ENCODE measurements at places on chromosomes 3 and 15.

- no peak for DNase-seq
These were observed 559.9 kb upstream of the GOLIM4 start for GRCh38 chr3:168655611-168656010.

DNA sequence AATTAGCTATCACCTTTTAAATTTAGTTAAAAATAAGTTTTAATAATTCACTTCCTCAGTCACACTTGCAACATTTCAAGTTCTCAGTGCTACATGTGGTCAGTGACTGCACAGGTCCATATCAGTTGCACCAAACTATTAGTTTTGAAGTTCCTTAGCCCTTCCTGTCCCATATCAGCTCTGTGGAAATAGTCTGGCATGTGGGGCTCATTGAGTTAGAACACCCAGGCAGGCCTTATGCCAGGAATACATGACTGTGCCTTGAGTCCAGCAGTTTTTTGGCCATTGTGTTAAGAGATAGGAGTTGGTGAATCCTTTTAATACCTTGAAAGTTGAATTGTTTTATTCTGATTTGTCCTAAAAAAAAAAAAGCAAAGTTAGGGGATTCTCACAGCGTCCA is 153.7 kb upstream of the BFSP2 start:
- DNase-seq: no peak

- no peak for DNase-seq
These were observed 69.8 kb downstream of the SSUH2 start for GRCh38 chr3:8574670-8575322.

- DNase-seq: no peak
These were observed 5.2 kb upstream of the WDR5B start for GRCh38 chr3:122421101-122421500.

DNA sequence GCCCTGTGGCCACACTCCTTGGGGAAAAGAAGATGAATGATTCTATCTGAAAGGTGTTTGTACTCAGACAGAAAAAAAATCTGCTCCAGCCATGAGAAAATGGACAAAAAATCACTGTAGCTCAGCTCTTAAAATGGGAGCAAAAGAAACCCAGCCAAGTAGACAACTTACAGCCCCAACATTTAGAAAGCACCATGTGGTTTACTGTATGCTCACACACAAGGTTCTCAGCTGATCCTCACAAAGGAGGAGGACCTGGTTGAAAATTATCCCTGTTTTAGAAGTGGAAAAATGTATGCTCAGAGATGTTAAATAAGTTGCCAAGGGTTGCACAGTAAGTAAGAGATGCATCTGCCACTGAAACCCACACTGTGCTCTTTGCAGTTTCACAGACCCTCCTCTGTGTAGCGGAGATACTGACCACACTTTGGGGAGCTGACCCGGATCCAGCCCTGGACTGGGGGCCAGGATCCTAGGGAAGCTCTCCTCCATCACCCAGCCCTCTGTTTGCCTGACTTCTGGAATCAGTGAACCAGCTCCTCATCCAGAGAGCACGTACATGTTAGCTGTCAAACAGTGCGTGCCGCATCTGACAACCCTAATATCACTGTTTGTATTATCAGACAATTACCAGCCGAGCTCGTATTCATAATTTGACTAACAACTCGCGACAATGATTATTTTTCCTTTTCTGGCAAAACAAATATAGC is 32.7 kb upstream of the TPRG1 start:
- no peak for DNase-seq

GRCh38 chr3:159631226-159631625 is 357.4 kb upstream of the IL12A start:
- DNase-seq: no peak

DNA sequence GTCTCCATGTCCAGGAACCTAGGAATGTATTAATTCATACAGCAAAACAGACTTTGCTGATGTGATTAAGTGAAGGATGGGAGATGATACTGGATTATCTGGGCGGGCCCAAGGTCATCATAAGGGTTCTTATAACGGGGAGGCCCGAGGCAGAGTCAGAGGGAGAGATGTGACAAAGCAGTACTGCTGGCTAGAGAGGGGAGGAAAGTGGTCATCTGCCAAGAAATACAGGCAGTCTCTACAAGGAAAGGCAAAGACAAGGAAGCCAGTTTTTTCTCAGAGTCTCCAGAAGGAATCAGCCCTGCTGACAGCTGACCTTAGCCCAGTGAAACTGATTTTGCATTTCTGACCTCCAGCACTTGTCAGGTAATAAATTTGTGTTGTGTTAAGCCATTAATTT is 66.2 kb upstream of the CORO2B start:
- DNase-seq: no peak

- DNase-seq: no peak
These were observed 9.7 kb upstream of the MEIS2 start for GRCh38 chr15:37109872-37110572.

DNA sequence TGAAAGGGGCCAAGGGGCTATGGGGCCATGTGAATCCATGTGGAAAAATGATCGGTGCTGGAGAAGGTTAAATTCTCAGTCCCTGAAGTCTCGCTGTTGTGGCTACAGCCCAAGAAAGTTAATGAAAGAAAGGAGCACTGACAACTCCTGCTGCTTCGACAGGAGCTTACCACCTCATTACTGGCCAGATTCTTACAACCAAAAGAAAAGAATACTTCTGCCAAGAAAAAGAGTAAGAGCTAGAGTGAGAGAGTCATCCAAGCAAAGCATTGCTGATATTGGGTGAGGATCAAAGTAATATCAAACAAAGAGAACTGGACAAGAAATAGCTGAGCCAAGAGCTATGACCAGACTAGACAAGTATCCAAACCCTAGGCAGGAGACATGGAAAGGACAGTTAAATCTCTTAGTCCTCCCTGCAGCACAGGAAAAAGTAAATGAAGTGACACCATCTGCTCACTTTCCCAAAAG is 348.4 kb upstream of the PLSCR5 start:
- no peak for DNase-seq

- no peak for DNase-seq
These were observed 29.3 kb downstream of the CEP152 start for GRCh38 chr15:48781481-48782081.

GRCh38 chr3:170027233-170028102 is 10.3 kb upstream of the GPR160 start:
- DNase-seq: no peak

DNA sequence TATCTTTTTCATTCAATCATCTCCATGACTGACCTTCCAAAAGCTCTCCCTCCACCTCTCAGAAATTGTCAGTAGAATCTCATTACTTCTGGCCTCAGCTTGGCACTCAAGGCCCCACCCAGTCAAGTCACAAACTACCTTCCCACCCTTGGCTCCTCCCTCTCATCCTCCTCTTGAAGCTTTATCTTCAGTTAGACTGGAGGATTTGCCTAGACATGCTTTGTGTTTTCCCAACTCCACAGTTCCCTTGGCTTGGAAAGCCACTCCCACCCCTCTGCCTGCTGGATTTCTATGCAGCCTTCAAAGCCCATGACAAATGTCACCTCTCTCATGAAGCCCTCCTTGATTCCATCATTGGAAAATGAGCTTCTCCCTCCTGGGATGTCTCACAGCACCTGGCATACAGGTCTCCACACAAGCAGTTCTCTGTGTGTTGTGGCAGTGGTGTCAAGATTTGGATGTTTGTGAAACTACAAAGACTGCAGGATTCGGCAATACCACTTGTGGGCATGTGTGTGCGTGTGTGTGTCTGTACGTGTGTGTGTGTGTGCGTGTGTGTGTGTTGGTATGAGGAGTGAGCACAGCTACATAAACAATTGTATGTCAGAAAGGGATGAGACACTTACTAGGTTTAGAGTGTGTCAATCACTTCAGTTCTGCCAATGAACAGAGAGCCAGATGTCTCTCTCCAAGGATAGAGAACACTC is 45.3 kb upstream of the VPS8 start:
- peak; percentile 48 for DNase-seq

DNA sequence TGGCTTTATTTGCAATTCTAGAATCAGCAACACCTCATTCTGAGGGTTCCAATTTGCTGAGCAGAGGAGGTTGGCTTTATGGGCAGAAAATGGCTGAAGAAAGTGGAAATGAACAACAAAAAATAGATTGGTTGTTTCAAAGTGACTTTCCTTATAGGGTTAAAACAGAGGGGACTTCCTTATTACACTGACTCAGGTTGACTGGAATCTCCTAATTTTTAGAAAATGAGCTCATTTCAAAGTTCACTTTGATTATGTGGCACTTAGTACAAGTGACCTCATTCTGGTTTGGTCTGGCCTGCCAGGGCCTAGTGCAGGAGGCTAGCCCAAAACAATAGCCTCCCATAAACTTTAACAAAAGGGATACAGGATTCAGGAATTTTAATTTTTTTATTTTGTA is 41.4 kb downstream of the NFKBIZ start:
- peak; percentile 32 for DNase-seq

GRCh38 chr15:85168642-85169173 is 187.1 kb downstream of the PDE8A start:
- no peak for DNase-seq

DNA sequence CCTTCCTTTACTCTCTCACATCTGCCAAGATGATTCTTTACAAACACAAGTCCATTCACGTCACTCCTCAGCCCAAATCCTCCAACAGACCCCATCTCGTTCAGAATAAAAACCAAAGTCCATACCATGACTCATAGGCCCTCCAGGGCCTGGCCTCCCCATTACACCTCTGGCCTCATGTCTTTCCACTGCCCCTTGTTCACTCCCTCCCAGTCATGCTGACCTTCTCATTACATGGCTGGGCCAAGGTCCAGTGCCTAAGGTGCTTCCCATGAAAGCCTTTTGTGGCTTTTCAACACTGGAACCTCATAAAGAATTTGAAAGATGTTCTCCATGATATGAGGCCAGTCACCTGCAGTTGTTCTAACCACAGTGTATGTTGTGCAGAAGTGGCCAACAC is 44.5 kb downstream of the NEK10 start:
- DNase-seq: no peak

GRCh38 chr3:21435871-21436270 is 315.1 kb downstream of the ZNF385D start:
- peak; percentile 74 for DNase-seq

- no peak for DNase-seq
These were observed 38.3 kb upstream of the BCL2L10 start for GRCh38 chr15:52150871-52151270.

DNA sequence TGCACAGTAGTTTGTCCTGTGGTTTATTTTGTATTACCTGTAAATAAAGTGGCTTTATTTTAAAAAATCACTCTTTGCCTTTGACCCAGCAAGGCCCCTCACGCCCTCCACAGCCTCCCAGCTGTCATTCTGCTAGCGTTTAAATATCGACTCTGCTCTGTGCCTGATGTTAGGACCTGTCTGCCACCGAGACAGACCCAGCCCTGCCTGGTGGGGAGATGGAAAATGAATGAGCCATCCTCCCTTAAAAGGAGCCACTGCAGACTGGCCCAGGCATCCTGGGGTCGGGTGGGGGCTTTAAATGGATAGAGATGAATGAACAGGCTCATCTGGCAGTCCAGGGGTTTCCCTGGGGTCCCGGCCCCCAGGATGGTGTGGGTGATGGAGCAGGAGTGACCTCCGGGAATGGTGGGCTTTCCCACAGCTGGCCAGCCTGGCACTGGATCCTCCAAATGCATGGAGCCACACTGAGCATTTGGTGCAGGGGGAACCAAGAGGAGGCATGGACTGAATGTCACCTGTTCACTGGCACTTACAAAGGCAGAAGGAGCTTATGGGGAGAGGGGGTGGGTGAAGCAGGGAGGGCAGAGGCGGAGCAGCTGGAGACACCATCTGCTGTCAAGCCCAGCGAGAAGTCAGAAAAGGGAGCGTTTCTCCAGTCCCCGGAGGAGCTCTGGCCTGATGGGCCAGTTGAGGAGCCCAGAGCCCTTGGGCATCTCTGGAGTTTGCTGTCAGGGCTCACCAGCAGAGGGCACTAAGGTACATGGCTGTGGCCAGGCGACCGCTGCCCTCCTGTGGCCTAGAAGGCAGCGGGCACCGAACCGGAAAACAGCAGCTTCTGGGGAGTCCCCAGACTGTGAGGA is 11.9 kb downstream of the GRM2 start:
- no peak for DNase-seq

GRCh38 chr15:33864360-33865075 is 103.8 kb upstream of the CHRM5 start:
- DNase-seq: no peak

DNA sequence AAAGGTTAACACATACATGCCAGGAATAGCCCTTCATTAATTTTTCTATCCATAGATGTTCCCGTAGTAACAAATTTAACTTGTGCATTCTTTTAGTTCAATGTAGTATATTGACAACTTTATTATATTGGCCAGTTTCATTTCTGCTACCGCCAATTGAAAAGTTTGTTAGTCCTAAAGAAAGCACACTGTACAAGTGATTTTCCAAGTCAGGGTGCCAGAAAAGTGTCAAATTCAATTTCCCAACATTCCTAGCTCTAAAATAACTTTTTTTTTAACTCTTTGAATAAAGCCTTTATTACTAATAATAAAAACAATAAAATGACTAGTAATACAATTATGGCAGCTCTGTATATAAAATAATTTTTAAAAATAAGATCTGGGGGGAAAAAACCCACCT is 68.9 kb downstream of the IMPG2 start:
- no peak for DNase-seq

- DNase-seq: no peak
These were observed 1.1 kb downstream of the GRAMD2A start for GRCh38 chr15:72196409-72197040.

- DNase-seq: no peak
These were observed 100.7 kb upstream of the SCN10A start for GRCh38 chr3:38916706-38917105.

- DNase-seq: no peak
These were observed 2.0 kb downstream of the BHLHE40 start for GRCh38 chr3:4981294-4981664.

GRCh38 chr3:73192036-73192738 is 130.7 kb downstream of the EBLN2 start:
- no peak for DNase-seq

- no peak for DNase-seq
These were observed 27.7 kb downstream of the CCDC54 start for GRCh38 chr3:107404727-107405469.

- DNase-seq: no peak
These were observed at the start of gene ISLR for GRCh38 chr15:74173380-74174218. TSS of gene ISLR (plus strand) at chr15:74173710. CDS start at chr15:74174859, 1,149 bp downstream.

- DNase-seq: no peak
These were observed 286.6 kb downstream of the IL5RA start for GRCh38 chr3:2823437-2824211.

DNA sequence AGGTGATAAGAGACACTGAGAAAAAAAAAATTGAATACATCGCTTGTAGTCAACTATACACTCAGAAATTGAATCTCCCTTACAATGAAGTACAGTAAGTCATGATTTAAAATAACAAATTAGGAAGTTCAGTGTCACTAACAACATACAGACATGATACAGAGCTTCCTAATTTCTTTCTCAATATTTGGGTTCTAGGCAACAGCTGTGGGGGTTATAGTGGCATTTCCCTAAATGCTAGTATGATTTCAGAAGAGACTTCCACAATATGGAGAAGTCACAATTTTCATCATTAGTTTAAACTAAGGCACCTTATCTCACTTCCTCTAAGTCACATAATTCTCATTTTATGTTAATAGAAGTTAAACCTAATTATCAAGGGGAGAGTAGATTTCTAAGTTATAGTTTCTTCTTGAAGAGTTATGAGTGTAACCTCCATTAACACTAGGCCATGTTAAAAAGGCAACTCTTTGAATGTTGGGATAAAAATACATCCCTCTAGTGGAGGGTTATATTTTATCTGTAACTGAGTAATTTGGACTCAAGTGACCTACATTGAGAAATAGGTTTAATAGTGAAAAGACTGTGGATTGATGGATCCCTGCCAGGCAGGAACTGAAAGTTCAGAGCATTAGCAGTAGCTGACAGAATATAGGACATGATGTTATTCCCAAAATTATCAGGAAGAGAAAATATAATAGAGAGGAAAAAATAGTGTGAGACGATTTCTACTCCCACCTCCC is 286.0 kb upstream of the SUCLG2 start:
- DNase-seq: no peak

- DNase-seq: no peak
These were observed 71.2 kb upstream of the LIPC start for GRCh38 chr15:58360421-58361090.

Measured in AG04450 (cell line).